ENCODE measurements at places on chromosomes 12 and 14.

GRCh38 chr14:51880835-51881580, 20.6 kb downstream of the GNG2 start:
- no peak for DNase-seq

- DNase-seq, result no peak
These were observed 741.8 kb downstream of the TMEM121 start for GRCh38 chr14:106268013-106268727.

DNA sequence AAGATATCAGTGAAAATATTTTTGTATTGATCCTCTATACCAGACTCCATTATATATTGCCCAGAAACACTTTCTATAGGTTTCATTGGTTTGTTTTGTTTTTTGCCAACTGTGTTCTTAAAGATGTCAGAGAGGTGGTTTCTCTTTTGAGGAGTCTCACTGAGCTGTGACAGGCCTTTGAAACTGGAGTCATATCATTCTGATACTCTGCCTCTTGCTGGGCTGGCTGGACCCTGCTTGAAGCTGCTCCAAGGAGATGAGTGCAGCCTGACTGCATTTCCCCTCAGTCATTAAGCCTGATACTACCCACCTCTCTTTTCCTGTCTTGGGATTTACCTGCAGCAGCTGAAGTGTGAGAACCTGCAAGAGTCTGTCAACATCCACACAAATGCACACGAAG, 16.4 kb upstream of the TAS2R30 start:
- DNase-seq, result no peak

GRCh38 chr14:85531587-85532373, 1.8 kb downstream of the FLRT2 start:
- DNase-seq, result peak; percentile 22

- no peak for DNase-seq
These were observed 6.7 kb downstream of the C12orf54 start for GRCh38 chr12:48489012-48489411.

- DNase-seq, result no peak
These were observed 774.7 kb downstream of the TMTC2 start for GRCh38 chr12:83461336-83461935.

GRCh38 chr14:91256661-91257060, 12.2 kb upstream of the GPR68 start:
- DNase-seq, result no peak

GRCh38 chr12:108634341-108634751, 652 bp upstream of the SELPLG start:
- no peak for DNase-seq

DNA sequence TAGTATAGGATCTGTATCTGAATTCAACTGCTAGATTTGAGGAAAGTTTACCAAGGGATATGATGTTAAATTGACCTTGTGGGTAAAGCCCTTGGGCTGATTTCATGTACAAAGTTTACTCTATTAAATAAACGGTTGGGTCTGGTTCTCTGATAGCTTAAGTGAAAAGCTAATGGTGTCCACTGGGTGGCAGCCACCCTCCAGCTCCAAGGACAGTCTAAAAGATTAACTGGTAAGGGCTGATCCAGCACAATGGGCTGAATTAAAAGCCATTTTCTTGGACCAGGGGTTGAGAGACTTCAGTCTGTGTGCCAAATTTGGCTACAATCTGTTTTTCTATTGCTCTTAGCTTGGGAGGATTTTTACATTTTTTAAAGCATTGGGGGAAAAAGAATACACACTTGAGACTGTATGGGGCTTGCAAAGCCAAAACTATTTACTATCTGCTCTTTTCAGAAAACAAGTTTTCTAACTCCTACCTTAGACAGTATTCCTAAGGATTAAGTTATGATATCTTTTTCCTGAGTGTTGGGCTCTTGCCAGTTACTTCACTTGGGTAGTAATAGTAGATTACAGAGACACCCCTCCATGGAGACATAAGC, 116.5 kb downstream of the GPHN start:
- peak; percentile 31 for DNase-seq

DNA sequence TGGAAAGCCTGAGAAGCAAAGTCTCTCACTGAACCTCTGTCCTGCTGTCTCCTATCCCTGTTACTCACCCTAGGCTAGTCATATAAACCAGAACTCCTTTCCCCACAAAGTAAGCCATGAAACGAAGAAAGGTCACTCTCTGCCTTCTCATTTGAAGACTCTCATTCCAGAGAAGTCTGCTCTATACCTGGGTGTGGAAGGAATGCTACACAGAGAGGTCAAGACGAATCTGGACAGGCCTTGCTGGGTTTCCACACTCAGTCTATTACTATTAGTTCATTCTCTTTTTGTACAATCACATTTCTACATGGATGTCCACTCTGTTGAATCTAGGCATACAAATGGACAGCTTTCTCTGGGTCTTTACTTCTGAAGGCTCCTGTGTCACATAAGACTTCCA, 2.4 kb upstream of the AEBP2 start:
- no peak for DNase-seq

DNA sequence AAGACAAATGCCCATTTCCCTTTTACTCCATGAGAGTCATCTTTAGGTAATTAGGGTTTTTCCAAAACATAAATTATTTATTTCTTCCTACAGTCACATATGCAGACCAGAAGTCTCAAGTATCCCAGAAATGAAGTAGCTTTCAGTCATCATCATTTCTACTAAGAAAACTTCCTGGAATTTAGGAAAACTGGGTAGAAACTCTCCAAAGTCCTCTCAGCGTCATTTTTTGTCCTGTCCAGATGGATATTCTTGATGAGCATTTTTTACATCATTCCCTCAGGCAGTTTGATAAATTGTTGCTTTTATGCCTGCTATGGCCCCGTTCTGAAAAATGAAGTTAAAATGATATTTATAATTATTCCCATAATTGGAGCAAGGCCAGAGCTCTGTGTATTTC, 93.9 kb upstream of the DCN start:
- DNase-seq, result no peak

DNA sequence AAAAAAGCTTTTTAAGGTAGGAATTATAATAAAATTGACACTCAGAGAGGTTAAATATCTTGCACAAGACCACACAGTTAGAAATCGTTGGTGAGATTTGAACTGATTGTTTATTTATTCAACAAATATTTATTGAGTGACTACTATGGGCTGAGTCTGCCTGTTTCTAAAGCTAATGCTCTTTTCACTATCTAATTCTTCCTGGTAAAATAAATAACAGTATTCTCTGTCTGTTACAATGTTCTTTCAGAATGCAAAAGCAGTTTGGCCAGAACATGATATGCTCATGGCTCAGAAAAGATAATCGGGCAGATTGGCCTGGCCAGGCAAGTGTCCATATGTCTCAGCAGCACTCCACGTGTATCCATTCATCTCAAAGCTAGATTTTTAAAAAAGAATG, 82.0 kb downstream of the BTG1 start:
- no peak for DNase-seq

- no peak for DNase-seq
These were observed 23.8 kb upstream of the PPP1CC start for GRCh38 chr12:110766311-110767154.

Data from frontal cortex (tissue), 4 donors.